ENCODE measurements at places on chromosomes 6 and 20.

GRCh38 chr20:33299111-33299603 lies 16.1 kb downstream of the BPIFB1 start:
- DNase-seq, result peak; percentile 71

DNA sequence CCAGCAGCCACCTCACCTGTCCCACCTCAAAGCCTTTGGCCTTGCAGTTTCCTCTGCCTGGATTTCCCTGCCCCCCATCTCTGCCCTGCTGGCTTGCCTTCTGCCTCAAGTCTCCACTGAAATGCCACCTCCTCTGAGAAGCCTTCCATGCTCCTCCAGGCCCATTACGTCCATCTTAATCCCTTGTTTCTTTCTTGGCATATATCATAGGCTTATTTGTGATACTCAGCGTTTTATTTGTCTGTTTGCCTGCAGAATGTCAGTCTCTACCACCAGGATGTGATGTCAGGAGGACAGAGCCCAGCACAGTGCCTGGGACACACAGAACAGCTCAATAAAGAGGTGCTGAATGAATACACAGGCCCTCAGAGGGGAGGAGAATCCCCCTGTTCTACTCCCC lies 24.4 kb upstream of the TLDC2 start:
- no peak for DNase-seq

GRCh38 chr6:152124429-152125074 lies 317.1 kb downstream of the ESR1 start:
- DNase-seq, result no peak

DNA sequence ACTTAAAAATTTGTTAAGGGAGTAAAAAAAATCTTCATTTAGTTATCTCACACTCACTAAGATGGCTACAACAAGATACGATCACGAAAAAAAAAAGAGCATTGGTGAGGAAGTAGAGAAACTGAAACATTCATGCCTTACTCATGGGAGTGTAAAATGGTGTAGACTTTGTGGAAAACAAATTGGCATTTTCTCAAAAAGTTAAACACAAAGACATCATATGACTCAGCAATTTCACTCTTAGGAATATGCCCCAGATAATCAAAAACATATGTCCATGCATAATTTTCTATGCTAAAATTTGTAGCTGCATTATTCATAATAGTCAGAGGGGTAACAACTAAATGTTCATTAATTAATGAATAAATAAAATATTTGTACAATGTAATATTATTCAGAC lies 120.9 kb upstream of the IRAK1BP1 start:
- no peak for DNase-seq

- no peak for DNase-seq
Measured at GRCh38 chr6:4059115-4059777, 19.7 kb downstream of the FAM217A start.

- DNase-seq, result no peak
Measured at GRCh38 chr20:63542031-63542559, 4.9 kb upstream of the PTK6 start.

DNA sequence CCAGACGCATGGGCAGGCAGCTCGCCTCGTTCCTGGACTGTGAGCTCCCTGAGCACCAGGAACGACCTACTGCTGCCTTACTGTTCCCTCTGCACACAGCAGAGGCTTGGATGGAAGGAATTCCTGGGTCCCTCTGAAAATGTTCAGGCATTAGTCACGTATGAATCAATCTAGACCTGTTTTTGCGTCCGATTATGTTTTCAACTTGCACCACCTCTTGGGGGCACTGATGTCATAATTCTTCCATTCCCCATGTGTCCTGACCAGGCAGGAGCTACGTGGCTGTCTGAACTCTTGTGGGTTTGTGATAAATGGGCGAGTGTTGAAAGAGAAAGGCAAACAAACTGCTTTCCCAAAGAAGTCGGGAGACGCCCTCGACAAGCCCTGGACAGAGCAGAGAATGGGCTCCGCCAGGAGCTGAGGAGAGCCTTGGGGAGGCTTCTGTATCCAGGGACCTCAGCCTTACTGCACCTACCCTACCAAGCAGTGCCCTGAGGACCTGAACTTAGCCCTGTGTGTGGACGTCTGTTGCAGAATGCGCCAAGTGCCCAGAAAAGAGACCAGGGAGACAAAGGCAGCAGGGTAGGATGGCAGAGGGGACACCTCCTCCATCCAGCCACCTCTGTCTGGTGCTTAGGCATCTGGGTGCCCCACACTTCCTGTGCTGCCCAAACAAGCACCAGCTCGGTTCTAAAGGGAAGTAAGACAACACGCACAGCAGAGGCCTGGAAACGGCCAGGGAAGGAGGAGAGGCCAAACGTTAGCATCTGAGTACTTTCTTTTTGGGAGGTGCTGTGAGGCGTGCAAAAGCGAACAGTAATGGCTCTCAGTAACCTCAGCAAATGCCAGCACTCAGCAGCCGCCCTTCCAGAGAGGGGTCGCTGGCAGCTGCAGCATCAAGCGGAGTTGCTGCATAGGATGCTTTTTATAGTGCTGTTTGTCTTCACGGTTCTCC lies 124.2 kb downstream of the LY86 start:
- no peak for DNase-seq

DNA sequence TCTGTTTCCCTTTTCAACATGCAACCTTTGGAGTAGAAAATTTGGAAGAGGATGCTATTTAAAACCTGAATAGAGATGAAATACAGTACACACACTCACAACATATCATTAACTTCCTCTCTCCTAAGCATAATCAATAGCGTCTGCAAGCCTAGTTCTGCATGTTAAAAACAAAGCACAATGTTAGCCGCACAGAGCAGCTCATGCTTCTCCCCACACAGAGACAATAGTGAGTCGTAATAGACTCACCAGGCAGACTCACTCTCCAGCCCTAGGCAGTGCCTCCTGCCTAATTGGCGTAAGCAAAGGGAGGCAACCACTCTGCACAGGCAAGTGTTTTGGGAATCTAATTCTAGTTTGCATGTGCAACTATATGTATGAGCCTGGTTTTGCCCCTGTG lies 45.8 kb upstream of the ARID1B start:
- no peak for DNase-seq

DNA sequence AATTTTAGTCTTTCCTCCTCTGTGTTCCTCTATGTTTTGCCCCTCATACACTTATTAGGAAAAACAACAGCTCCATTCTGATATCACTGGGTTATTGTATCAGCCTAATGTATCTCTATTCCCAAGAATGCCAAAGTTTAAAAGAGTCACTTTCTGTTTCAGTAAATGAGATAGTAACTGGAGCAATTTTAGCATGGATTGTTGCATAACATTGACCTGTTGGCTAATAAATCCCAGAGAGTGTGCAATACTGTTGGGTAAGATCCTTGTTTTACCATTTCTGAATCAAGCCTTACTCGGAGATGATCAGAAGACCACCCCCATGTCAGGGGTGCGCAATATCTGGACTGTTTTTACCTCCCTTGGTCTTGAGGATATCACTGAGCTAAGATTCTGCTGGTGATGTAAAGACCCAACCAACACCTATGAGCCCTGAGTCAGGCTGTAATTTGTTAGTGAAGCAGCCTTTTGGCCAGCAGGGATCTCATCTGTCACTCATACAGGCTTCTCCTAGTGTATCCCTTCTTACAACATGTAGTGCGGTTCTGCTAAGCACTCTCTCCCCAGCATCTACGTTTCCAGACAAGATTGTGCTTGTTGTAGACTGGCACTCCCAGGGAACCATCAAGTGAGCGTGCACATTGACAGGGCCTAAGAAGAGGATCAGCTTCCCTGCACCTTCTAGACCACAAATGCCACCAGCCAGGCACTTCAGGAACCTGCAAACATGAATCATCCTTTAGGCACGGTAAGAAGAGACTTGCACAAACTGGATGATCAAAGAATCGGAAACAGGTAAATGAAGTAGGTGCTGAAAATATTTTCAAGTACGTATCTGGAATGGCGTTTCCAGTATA lies 11.5 kb upstream of the IPCEF1 start:
- no peak for DNase-seq

DNA sequence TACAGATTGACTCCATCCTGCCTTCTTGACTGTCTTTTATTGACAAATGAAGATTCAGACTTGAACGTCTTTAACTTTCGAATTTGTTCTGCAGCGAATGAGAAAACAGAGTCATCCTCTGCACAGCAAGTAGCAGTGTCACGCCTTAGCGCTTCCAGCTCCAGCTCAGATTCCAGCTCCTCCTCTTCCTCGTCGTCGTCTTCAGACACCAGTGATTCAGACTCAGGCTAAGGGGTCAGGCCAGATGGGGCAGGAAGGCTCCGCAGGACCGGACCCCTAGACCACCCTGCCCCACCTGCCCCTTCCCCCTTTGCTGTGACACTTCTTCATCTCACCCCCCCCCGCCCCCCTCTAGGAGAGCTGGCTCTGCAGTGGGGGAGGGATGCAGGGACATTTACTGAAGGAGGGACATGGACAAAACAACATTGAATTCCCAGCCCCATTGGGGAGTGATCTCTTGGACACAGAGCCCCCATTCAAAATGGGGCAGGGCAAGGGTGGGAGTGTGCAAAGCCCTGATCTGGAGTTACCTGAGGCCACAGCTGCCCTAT lies 12.2 kb downstream of the BRD2 start:
- no peak for DNase-seq

- DNase-seq, result no peak
Measured at GRCh38 chr6:116971959-116972358, 94.9 kb downstream of the RFX6 start.

DNA sequence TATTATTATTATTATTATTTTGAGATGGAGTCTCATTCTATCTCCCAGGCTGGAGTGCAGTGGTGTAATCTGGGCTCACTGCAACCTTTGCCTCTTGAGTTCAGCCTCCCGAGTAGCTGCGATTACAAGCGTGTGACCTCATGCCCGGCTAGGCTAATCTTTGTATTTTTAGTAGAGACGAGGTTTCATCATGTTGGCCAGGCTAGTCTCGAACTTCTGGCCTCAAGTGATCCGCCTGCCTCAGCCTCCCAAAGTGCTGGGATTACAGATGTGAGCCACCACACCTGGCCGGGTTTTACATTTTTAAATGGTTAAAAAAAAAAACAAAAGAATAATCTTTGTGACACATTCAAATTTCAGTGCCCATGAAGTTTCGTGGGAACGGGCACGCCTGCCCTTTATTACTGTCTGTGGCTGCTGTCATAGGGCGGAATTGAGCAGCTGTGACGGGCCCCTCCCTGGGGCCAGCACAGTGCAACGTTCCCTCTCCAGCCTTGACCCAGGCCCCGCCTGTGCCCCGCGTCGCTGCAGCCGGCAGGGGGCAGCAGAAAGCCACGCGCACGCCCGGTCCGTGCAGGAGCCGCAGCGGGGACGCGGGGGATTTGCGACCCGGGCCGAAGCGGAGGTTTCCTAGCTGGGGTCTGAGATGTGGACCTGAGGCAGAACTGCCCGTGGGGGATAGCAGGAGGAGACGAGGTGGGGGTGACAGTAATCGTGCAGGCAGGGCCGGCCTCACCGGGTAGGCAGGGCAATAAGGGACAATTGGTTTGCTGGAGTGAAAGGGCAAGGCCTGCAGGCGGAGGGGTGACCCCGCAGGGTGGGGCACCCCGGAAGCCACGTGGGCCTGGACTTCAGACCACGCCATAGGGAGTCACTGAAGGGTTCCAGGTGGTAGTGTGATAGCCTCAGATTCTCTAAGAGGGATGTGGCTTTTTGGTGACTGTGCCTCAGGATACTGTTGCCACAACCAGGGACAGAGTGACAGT lies 54.3 kb downstream of the SYTL3 start:
- peak; percentile 83 for DNase-seq

DNA sequence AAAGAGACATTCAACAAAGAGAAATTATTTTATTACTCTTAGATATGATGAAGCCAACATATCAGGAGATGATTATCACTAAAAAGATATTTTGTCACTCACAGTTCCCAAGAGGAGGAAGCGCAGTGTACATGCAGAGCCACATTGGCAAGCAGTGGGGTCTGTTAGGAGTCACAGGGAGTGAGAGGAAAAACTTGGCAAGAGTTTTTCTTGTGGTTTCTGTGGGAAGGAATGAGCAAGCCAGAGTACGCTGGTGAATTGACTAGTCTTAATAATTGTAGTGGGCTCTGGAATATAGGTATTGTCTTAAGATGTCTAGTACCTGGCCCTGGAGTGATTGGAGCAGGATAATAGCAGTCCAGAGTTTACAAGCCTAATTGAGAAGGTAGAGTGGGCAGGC lies 1095.2 kb downstream of the GRIK2 start:
- no peak for DNase-seq

- peak; percentile 40 for DNase-seq
Measured at GRCh38 chr6:31493875-31494694, 3.9 kb upstream of the MICB start.

GRCh38 chr20:23745247-23745646 lies 5.5 kb downstream of the CST1 start:
- no peak for DNase-seq

DNA sequence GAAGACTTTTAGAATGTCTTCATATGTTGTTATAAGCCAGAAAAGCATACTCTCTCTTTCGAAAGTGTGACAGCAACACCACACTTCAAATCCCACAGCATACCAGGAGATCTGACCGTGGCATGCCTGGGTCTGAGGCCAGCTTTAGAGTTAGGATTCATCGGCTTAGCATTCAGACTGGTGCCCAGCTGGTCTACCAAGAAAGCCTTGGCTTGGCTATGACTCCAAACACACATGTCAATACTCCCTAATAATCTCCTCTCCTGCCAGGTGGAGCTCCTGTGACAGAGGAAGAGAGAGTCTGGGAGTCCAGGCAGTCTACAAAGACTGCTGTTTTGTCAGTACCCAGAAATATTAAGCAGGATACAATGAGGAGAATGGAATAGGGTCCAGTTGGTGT lies 77.1 kb upstream of the MAN1A1 start:
- DNase-seq, result no peak

DNA sequence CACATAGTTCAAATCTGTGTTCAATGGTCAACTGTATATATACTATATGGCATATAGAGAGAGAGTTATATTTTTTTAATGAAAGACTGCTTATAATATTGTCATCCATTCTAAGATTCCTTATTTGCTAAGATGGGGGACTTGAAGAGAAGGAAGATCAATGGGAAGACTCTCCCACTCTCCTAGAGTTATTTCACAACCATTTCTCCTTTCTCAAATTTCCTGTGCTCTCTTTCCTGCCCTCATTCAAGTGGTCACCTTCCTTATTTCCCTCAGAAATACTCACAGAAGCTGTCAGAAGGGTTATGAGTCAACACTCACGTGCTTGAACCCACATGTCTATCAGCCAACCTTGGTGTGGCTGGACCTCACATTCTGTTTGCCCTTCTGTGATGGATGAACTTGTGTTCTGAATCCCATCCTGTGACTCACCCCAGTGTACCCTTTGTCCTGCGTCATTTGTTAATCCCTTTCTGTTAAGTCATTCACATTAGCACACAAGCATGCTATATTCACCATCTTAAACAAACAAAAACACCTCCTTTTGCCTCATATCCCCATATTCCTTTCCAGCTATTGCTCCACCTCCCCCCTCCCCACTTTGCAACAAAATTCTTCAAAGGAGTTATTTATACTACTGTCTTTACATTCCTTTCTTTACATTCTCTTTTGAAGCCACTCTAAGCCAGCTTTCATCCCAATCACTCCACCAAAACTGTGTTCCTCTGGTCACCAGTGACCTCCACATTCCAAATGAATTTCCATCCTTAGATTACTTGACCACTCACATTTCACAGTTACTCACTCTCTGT lies 279.3 kb upstream of the TCF21 start:
- no peak for DNase-seq
